ENCODE measurements at places on chromosomes 13 and 19.

GRCh38 chr19:48632692-48633147 is 4.5 kb downstream of the DBP start:
- DNase-seq: no peak

DNA sequence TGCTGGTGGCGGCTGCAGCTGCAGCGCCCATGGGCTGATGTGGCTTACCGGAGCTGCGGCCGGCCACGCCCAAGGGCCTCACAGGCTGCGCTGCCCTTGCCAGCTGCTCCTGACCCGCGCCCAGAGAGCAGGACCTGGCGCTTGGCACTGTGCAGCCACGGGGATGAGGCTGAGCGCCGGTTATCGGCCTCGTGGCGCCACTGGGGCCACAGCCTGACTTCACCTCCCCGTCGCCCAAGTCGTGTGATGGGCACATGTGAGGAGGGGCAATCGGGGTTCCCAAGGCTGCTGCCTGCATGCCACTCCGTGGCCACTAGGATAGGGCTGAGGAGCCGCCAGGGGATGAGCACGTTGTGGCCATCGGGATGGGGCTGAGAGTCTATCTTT is 77.2 kb upstream of the PABPC3 start:
- no peak for DNase-seq

DNA sequence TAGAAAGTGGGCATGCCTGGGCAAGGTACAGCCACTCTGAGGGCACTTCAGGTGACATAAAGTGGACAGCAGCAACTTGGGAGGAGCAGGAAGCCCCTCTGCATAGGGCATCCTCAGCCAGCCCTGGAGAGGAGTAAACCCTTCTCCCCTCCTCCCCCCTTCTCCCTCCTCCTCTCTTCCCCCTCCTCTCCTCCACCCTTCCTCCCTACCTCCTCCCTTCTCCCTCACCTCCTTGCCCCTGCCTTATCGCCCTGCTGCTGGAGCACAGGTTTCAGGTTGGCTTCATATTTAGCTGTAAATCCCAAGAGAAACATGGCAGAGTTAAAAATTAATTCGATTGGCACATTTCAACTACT is 30.5 kb upstream of the ATP12A start:
- no peak for DNase-seq

- DNase-seq: no peak
Observed at GRCh38 chr19:28823338-28823961, 389.5 kb downstream of the UQCRFS1 start.

GRCh38 chr19:947707-948539 is 22.1 kb downstream of the ARID3A start:
- DNase-seq: no peak

GRCh38 chr13:54768214-54768613 is 1739.6 kb downstream of the OLFM4 start:
- no peak for DNase-seq

GRCh38 chr13:46831588-46832194 is 34.7 kb upstream of the ESD start:
- no peak for DNase-seq

DNA sequence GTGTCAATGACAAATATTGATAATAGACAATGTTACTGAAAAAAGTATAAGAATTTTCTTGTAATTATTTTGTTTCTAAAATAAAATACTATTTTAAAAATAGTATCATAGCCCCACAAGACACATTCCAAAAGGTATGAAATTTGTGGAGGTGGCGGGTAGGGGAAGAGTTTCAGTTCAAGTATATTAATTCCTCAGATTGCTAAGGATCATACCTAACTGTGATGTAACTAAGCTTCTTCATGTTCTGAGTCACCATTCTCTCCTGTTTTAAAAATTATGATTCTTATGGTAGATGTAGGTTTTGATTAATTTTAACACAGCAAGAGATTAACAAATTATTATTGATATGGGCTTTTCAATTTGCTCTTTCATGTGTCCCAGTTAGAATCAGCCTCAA is 61.3 kb downstream of the MYO16 start:
- no peak for DNase-seq

GRCh38 chr19:35149463-35149862 is 5.1 kb upstream of the FXYD5 start:
- DNase-seq: no peak

- no peak for DNase-seq
Observed at GRCh38 chr13:94416454-94417080, 62.9 kb downstream of the DCT start.
